ENCODE measurements at places on chromosomes 12 and 14. TPM values are rescaled to one million over a fixed set of nuclear protein-coding genes. Genes with fewer than 3 reads are reported as not detected.

GRCh38 chr14:78157494-78158437 is 12.4 kb upstream of the NRXN3 start:
- DNase-seq: peak; percentile 2

- peak; percentile 42 for DNase-seq
Observed at GRCh38 chr12:79407671-79408622, 282.8 kb downstream of the PAWR start.

DNA sequence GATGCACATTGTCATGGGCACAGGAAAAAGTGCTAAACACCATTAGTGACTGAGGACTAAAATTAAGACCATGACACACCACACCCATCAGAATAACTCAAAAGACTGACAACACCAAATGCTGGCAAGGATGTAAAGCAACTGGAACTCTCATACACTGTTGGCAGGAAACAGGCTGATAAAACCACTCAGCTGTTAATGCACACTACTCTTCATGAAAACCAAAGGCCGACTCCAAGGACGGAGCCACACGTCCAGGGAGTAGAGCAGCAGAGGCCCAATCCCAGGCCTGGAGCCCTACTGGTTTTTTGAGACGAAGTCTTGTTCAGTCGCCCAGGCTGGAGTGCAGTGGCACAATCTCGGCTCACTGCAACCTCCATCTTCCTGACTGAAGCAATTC is 6.4 kb downstream of the RAD52 start:
- DNase-seq: no peak

GRCh38 chr12:113284751-113285150 is 50.2 kb downstream of the SLC8B1 start:
- no peak for DNase-seq

The POTEM gene
- 1.0 TPM for total RNA-seq

- no peak for DNase-seq
Observed at GRCh38 chr12:88400302-88400701, 180.0 kb downstream of the KITLG start.

DNA sequence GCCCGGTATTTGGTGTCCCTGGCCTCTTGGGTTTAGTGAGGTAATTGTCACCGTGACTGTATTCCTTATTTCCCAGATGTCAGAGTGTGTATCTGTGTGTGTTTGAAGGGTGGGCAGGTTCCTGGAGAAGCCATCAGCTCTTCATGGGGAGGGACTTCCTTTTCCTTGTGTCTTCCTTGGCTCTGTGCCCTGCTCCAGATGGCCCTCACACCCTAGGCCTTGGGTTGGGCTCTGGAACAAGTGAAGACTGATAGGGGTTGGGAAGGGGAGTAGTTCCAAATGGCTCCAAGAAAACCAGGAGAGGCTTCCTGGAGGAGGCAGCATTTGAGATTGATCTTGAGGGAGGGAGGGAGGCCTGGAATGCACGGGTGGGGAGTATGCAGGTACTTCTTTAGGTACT is 43.8 kb upstream of the PRIMA1 start:
- no peak for DNase-seq

The GALC gene
- total RNA-seq: 18.0 TPM

The CLEC7A gene
- not detected for total RNA-seq

- DNase-seq: peak; percentile 86
Observed at GRCh38 chr14:75307700-75308379, 29.2 kb downstream of the FOS start.

The HSPB8 gene
- not detected for total RNA-seq

DNA sequence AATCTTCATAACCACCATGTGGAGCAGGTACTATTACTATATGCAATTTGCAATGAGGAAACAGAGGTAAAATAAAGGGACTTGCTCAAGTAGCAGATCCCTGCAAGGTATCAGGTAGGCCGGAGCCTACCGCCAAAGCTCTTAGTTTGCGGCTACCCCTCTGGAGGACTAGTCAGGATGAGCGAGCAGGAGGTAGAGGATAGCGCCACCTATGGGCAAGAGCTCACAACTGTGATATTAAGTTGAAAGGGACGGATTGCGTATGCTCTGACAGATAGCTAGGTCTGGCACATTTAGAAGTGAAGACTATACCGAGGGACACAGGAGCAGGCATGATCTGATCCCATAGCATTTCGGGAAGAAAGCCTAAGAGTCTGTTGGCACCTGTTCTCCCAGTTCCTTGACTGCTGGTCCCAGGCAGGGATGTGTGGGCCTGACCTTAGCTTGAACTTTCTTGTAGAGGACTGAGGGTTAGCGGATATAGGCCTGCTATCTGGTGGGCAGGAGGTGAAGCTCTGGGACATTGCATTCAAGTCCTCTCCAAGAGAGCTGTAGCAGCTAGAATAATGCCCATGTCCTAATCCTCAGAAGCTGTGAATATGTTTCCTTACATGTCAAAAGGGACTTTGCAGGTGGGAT is 48.0 kb downstream of the SLC17A8 start:
- DNase-seq: peak; percentile 69

The RERGL gene
- not detected for total RNA-seq

The ZNF410 gene
- 45.2 TPM for total RNA-seq

- no peak for DNase-seq
Observed at GRCh38 chr12:105201299-105201698, 34.7 kb downstream of the APPL2 start.

- no peak for DNase-seq
Observed at GRCh38 chr12:131473741-131474709, 236.9 kb upstream of the SFSWAP start.

DNA sequence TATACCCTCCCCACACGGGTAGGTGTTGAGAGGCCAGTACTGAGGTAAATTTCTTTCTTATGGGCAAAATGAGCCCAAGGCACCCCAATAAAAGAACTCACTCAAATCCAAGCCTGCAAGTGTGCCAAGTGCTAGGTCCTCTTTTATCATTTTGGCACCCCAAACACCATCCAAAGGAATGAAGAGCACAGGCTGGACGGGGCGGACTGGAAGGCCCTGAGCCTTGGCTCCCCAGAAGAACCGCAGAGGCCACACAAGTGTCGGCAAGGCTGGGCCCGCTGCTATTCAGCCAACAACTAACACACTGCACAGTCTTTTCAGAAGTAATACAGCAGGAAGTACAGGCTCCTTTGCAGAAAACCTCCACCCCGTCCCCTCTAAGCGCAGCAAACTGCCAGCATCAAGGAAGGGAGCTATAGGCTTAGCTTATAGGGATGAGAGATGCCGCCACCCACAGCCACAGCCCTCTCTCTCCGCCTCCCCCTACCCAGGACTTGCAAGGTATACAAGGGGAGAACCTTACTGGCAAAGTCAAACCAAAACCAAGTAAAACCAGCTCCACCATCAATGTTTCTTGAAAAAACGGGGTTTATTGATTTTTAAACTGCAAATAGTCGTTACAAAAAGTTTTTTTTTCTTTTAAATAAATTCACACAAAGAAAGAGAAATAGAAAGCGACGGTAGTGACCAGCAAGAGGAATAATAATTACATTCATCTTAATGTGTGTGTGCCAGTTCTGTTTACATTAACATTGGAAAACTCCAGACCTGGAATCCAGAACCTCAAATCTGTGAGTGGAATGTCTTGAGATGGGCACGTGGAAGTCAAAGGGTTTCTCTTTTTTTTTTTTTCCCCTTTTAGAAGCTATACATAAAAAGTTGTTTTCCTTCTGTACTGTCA is 5.5 kb downstream of the ZFP36L1 start:
- no peak for DNase-seq

GRCh38 chr14:99636487-99636886 is 8.4 kb upstream of the HHIPL1 start:
- DNase-seq: peak; percentile 27

DNA sequence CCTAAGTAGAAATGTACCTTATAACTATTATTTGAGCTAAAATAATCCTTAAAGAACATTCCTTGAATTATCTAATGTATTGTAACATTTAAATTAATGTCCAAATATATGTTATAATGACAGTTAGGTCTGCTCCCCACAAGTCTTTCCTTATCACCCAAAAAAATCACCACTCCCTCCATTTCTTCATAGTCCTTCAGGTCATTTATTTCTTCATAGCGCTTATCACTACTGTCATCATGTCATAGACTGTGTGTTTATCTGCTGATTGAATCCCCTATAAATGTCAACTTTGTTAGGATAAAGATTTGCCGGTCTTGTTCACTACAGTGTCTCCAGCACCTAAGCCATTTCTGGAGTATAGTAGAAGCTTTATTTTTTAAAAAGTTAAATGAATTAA is 12.0 kb downstream of the LUM start:
- DNase-seq: no peak

The CCDC175 gene
- total RNA-seq: not detected

DNA sequence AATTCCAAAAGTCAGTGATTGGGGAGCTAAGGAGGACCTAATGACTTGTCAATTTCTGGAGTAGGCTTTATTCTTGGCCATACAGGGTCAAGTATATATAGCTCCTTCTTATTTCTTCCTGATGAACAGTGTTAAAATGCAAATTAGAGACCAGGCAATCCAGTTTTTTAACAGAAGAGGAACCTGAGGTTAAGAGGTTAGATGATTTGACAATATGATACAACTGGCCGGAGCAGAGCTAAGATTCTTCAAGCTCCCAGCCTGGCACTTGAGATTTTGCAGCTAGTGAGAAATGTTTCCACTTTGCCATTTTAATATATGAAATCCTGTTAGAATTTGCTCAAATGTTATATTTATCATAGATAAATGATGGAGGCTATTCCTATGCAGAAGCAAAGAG is 204.0 kb downstream of the SSPN start:
- no peak for DNase-seq

The NYNRIN gene
- not detected for total RNA-seq

- DNase-seq: no peak
Observed at GRCh38 chr14:92362781-92363235, 39.8 kb downstream of the SLC24A4 start.

The CDC42BPB gene
- 0.20 TPM for total RNA-seq

DNA sequence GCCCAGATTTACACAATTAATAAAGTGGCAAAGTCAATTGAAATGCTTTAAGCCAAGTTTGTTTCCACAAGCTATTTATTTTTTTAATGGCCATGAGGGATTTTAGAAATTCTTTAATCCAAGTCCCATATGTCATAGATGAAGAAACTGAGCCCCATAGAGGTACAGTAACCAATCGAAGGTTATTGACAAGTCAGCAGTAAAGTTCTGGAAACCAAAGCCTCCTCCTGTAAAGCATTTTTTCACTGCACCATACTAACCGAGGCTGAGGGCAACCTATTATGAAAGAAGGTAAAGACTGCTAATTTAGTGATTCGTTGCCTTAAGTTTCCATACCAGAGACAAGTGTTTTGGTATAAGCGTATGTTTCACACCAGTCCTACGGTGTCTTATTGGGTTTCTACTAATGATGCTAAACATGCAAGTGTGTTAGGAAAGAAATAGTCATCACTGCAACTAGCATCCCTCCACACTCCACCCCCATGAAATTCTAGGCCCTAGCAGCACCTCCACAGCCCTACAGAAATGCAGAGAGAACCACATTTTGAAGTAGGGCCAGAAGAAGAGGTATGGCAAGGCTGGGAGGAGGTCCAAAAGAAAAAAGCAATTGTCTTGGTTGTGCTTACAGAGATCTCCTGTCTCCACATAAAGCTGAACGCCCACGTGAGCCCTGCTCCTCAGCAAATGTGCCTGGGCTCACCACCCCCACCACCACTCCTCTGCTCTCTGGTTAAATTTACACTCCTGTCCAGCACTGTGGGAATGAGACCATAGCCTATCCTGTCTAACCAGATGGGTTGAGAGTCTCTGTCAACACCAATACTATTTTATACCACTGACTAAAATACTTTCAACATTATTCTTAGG is 271.1 kb upstream of the G2E3 start:
- no peak for DNase-seq

The FIGNL2 gene
- not detected for total RNA-seq

DNA sequence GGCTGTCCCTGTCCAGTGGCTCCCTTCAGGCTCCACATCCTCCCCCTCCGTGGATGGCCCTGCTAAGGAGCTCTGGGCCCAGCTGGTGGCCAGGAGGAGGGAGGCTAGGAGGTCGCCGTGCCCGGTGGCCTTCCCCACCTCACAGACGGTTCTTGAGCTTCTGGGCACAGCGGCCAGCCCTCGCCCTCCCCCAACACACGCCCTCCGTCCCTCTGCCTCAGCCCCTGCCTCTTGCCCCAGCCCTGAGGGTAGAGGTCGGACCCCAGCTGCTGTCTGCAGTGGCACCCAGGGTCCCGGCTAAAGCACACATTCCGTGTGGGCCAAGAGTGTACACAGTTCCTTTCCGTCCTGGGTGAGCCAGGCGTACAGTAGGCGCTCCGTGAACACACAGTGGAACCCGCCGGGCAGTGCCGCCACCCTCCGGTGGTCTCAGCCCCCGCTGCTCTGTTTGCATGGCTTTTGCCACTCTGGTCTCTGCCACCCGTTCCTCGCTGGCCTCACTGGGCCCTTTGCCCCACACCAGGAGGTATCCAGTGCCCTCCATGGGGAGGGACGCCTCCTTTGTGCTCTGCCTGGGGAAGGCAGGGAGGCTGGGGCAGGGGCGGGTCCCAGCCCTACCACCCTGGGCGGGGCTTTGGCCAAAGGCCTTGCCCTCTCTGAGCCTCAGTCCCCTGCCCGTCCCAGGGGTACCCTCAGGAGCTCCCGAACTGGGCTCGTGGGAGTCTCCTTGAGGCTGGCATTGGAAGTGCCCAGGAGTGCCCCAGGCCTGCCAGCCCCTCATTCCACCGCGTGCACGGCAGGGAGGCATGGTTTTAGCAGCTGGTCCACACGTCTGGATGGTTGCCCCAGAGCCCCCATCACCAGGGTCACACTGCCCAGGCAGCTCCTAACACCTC is 13.0 kb downstream of the TRMT61A start:
- DNase-seq: no peak

DNA sequence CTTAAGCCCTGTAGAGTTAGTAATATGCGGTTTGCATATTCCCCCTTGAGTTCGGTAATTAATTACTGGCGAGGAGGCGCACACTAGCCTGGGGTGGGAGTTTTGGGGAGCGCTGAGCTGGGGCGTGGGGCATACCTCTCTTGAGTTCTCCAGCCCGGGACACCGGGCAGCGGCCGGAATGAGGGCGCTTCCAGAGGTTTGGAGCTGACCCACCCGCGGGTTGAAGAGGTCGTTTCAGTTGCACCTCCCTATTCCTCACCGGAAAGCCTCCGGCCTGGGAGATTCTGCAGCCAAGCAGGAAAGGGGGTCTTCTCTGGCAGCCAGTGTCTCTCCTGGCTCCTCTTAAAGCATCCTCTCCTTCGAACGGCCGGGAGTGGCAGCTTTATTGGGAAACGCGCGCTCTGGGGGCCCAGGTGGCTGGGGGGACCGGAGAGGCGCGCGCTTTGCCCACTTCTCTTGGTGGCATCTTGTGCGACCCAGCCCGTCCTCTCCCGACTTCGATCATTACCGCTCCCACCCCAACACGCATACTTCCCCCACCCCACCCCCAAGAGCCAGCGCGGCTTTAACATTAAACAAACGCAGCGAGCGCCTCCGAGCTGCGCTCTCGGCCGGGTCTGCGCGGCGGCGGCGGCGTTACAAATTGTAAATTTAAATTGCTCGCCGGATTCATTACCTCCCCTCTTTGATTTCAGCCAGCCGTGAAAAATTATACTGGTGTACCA is 3.9 kb upstream of the LHX5 start:
- DNase-seq: no peak

GRCh38 chr12:93429448-93429847 is 12.3 kb downstream of the UBE2N start:
- no peak for DNase-seq

GRCh38 chr12:79186506-79186905 is 321.9 kb downstream of the SYT1 start:
- no peak for DNase-seq

Measured in OCI-LY7 (cell line).